Effector memory CD8-positive, alpha-beta T cell (primary cell): ENCODE measurements at places on chromosomes 16 and 17.

DNA sequence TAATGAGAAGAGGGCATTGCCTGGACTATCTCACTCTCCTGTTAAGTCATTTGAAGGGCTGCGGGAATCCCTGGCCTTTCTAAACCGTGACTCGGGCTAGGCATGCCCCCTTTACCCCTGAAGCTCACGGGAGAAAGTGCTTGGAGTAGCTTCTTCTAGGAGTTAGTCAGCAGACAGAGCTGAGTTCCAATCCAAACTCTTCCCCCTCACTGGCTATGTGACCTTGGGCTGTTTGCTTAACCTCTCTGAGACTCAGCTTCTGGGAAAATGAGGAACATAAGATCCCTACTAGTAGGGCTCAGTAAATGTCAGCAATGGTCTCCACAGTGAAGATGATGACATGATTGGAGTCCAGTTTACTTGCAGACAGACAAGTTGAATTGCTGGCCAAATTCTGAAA is 5.7 kb upstream of the B9D1 start:
- no peak for DNase-seq

DNA sequence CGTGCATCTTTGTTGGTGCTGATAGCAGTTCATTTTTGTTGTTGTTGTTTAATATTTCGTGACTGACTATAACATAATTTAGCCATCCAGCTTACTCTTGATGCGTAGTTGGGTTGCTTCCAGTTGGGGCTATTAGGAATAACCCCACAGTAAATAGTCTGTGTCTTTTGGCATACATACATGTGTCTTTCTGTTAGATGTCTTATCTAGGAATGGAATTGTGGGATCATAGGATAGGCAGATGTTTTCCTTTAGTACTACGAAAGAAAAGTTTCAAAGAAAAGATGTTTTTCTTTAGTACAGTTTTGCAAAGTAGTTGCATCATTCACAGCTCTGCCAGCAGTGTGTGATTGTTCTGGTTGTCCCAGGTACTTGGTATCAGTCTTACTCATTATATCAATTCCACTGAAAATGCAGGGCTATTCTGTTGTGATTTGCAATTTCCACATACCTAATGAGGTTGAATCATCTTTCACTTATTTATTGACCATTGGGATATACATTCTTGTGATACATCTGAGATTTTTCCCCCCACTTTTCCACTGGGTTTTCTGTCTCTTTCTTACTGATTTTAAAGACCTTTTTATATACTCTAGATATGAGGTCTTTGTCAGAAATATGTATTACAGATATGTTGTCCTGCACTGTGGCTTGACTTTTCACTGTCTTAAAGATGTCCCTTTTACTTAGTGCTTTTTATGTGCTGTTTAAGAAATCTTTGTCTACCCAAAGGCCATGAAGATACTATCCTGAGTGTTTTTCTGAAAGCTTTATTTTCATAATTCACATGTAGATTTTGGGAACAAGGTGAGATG is 173.3 kb downstream of the MRTFB start:
- no peak for DNase-seq

GRCh38 chr16:2835638-2836493 is 5.8 kb downstream of the ZG16B start:
- no peak for DNase-seq

DNA sequence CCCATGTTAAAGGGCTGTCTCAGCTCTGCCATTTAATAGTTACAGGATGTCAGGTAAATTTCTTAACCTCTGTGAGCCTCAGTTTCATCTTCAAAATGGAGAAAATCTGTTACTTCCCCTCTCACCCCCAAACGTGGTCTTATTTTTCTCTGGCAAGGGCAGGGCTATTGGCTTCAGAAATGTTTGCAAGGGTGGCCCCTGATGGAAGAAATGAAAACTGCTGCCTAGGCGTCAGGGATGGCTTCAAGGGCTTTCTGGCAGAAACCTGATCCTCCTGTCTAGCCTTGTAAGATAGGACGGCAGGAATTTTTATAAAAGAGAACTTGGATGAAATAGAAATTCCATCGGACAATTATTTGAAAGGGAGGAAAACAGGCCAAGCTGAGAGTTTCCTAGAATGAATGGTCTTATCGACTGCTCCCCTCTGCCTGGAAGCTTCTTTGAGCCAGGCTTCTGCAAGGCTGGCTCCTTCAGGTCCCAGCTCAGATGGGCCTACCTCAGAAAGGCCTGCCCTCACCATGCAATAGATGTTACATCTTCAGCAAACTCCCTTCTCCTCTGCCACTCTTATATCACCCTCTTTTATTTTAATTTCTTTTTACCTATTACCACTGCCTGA is 43.0 kb upstream of the TANGO6 start:
- peak; percentile 61 for DNase-seq

DNA sequence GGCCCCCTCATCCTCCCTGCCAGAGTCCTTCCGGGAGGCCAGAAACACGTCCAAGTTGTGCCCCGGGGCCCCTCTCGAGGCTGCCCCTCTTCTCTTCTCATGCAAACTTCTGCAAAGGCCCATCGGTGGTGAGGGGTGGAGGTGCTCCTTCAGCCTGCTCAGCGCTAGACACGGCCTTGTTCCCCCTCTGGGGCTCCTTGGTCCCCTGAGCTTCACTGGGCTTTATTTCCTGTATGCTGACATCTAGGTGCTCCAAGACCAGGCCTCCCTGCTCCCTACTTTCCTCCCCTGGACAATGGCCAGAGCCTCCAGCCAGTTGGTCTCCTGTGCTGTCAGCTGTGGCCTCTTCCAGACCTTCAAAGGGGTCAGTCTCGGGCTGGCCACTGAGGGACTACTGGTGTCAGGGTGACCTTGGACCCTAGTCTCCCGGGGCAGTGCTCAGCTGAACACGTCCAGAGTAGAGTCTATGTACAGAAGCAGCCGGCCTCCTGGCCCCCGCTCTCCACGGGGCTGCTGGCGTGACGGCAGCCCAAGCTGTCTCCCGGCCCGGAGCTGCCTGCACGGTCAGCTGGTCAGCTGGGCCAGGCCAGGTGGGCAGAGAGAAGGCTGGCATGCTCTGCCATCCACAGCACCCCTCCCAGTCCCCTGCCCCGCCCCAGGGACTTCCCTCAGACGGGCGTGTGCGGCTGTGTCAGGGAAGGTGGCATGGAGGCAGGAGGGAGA is 1.7 kb upstream of the PRR35 start:
- DNase-seq, result no peak

DNA sequence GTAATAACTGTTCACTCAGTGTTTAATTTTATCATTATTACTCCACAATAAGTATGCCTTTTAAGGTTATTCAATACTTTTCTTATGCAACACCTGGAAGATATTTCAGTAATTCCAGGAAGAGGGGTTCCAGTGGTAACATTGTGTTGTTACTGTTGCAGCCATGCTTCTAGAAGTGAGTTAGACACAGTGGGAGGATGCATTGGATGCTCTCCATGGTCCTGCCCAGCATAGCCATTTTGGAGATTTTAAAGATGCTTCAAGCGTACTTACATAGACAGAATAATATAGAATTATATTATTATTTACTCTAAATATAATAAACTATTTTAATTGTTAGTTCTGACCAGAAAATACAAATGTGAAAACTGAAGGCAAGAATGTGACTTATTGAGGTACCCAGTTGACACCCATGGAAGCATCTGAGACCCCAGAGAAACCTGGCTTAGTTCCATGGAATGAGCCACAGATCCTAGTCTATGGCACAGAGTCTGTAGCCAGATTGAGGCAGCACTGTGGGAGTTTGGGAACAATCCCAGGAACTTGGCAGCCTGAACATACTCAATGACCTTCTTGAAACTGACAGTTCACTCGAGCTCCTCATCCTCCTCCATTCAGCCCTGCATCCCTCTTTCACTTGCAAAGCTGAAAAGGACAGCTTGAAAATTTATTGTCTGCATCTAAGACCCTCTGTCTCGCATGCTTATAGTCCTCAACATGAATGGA is 190.1 kb upstream of the HS3ST4 start:
- DNase-seq, result no peak

DNA sequence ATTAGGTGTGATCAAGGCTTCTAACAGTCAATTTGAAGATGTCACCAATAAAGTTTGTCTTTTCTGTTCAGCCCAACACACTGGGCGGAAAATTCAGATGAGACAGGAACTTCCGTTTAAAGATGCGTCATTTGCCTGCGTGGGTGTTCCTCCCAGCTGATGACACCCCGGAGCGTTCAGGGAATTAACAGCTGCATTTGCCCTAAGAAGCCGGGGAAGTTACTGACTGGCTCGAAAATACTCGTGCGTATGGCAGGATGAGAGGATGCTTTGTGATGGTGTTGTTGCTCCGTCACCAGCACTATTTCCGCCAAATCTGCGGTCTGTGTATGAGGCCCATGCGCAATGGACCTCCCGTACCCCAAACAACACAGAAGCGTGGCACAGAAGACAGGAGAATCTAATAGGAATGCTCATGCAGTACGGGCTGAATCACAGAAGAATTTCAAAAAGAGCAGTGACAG is 11.9 kb upstream of the PVALEF start:
- DNase-seq, result no peak

GRCh38 chr17:72175263-72175662 is 54.4 kb downstream of the SOX9 start:
- no peak for DNase-seq

- no peak for DNase-seq
Measured at GRCh38 chr17:72150632-72151460, 30.0 kb downstream of the SOX9 start.

GRCh38 chr16:84268291-84269040 is 26.2 kb upstream of the WFDC1 start:
- no peak for DNase-seq
